ENCODE measurements at places on chromosomes 13 and 19.

DNA sequence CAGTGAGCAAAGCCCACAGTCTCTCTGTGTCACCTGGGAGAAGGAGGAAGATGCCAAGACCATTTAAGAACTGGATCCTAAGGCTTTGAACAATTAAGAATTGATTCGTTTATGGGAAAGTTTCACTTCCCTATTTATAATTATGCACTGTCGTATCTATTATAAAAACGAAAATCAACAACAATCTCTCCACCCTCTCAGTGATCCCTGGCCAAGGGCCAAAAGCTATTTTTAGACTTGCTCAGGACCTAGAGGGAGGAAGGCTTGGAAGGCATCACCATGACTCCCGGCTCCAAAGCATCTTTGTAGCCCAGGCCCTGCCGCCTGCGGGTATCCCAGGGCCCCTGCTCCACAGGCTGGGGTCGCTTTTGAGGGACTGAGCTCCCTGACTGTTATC is 1.3 kb downstream of the RHPN2 start:
- DNase-seq: peak; percentile 28

- no peak for DNase-seq
Observed at GRCh38 chr13:74667656-74668203, 533.5 kb upstream of the KLF12 start.

DNA sequence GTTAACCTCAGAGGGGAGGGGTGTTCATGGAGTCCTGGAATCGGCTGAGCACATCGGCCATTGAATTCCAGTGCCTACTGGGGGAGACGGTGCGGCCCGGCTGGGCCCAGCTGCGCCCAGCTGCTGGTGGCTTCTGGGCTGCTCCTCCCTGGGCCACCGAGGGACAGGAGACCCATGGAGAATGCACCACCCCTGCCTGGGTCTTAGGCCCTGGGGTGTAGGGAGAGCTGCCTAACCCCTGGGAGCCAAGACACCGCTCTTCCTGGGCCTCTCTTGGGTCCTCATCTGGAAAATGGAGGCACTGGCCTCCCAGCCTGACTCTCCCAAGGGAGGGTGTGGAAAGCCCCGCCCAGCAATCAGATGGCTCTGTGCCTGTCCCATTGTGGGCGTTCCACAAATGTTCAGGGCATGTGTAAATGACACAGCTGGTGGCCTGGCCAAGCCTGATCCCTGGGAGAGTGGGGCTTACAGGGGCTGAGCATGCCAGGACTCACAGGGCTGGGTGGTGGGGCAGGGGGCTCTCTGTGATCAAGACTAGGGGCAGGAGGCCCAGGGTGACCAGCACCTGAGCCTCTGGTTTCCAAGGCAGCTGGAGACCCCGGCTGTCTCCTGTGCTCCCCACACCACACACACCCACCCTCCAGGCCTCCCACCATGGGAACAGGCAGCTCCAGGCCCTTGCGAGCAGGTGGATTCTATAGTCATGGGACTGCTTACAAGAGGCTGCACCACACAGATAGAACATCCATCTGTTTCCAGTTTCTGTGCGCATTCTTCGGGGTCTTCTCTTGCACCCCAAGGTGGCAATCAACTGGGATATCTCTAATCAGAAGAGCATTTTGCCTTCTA is 150.9 kb downstream of the URI1 start:
- DNase-seq: no peak

GRCh38 chr19:7983286-7983950 is 22.0 kb downstream of the ELAVL1 start:
- no peak for DNase-seq

GRCh38 chr13:76885203-76886004 is 801 bp downstream of the KCTD12 start:
- peak; percentile 83 for DNase-seq

- DNase-seq: no peak
Observed at GRCh38 chr13:95445131-95445530, 107.4 kb upstream of the CLDN10 start.

GRCh38 chr19:33612928-33613619 is 8.7 kb upstream of the CHST8 start:
- DNase-seq: no peak

GRCh38 chr19:11142528-11143171 is 12.9 kb downstream of the SPC24 start:
- DNase-seq: peak; percentile 93

DNA sequence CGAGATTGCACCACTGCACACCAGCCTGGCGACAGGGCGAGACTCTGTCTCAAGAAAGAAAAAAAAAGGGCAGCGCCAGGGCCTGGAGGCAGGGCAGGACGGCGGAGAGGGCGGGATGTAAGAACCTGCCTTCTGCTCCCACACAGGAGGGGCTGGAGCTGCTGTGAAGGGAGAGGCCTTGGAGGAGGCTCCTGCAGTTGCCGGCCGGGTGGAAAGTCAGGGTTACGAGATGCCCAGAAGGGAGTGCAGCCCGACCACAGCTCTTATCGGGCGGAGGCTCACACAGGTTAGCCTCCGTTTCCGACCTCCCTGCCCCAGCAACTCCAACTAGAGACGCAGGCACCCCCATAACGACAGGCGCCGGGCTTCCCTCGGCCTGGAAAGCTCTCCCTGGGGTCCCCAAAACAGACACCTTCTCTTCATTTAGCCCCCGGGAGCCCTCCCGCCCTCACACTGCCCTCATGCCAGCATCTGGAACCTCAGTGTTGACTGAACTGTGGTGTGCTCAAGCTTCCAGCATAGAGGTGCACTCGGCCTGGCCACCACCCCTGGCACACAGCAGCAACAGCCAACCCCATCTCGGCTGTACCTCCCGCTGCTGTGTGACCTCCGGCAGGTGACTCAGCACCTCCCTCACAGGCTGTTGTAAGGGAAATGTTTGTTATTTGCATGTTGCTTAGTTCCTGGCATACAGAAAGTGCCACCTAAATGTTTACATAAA is 1.4 kb downstream of the PLPP2 start:
- peak; percentile 56 for DNase-seq

DNA sequence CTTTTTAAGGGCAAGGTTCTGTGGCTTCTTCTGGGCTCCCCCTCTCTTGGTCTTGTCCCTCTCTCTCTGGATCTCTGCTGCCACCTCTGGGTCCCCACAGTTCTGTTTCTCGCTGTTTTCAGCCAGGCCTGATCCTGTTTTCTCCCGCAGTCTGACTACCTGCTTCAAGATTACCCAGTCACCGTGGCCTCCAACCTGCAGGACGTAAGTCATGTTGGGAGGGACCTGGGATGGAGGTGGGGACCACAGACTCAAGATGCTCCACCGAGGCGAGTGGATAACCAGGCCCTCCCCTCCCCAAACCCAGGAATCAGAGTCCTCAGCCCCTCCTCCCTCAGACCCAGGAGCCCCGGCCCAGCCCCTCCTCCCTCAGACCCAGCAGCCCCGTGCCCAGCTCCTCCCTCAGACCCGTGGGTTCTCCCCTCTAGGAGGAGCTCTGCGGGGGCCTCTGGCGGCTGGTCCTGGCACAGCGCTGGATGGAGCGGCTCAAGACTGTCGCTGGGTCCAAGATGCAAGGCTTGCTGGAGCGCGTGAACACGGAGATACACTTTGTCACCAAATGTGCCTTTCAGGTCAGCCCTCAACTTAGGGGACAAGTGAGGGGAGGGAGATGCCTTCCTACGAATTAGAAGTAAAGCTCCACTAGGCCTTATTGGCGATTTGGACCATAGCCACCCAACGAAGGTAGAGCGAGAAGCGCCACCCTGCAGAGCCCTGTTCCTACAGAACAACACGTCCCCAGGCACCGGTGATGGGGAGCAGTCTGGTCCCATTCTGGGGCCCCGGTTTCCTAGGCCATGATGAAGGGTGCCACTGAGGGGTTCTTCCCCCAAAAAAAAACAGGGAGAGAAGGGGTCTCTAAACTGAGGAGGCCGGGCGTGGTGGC is 2.2 kb downstream of the FLT3LG start:
- peak; percentile 54 for DNase-seq

- no peak for DNase-seq
Observed at GRCh38 chr13:48402325-48402932, 10.5 kb downstream of the LPAR6 start.

GRCh38 chr19:43780706-43781525 is at the start of gene KCNN4:
Gene KCNN4, minus strand, starts transcription at chr19:43780973. Its CDS starts 112 bp downstream, at chr19:43780861.
- DNase-seq: peak; percentile 74

GRCh38 chr13:52085421-52085820 is 43.5 kb downstream of the NEK5 start:
- DNase-seq: peak; percentile 74

DNA sequence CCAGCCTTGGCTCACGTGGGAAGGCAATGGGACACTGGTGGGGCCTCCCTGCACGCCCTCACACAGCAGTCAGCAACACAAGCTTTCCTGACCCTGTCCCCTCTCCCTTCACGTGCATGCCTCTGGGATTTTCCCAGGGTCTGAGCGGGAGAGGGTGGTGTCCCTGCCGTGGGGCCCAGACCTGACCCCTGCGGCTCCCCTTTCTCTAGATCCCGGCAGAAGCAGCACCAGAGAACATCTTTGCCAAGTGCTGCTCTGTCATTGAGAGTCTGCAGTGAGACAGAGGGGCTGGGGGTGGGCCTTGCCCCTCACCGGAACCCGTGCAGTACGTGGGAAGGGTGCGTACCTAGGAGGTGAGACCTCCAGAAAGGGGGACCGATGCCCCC is 12.6 kb downstream of the KHSRP start:
- DNase-seq: no peak

- DNase-seq: no peak
Observed at GRCh38 chr19:35445826-35446593, 2.0 kb upstream of the FFAR2 start.

DNA sequence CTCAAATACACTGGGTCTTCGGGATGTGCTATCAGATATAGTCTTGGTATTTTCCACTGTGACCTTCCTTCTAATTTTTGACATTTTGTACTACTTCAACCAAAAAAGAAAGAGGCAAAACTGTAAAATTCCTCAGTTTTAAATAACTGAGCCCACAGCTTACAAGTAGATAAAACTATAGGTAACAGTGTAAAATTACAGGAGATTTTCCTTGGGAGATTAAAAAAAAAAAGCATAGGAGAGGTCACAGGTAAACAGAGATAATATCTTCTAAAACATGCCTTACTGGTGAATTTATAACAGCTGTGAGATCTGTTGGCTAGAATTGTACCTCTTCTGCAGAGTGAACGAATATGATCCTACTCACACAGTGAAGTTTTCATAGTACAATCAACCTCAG is 7.1 kb downstream of the ZC3H13 start:
- no peak for DNase-seq

GRCh38 chr19:29890392-29890791 is 51.6 kb upstream of the URI1 start:
- DNase-seq: no peak

- no peak for DNase-seq
Observed at GRCh38 chr13:27016875-27017274, 154.7 kb downstream of the USP12 start.

DNA sequence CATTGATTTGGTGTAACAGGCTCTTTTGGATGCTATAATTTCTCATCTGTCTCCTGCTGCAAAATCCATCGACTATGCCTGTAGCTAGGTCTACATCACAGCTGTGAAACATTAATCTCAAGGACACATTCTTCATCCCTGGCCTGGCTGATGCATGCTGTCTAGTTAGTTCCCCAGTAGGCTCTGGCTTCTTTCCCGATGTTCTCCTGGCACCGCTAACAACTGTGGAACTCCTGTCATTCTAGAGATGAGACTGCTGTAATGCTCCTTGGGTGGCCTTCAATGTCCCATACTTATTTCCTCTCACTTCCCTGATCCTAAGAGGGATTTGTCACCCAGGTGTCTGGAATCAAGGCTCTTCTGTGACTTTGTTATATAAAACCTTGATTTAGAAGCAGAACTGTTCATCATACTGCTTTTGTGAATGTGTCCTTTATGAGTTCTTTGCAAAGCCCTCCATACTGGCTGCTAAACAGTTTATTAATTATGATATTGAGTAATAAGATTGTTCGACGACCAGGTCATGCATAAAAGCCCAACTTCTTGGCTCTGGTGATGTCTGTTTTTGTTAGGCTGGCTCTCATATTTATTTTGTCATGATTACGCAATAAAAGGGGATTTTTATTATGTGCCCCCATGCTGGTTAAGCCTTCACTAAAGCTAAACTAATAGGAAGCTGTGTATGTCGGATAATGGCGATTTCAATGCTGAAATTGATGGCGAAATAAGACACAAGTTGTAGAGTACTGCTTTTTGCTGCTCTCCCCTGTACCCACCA is 227.5 kb downstream of the DCT start:
- DNase-seq: peak; percentile 37

GRCh38 chr19:18086590-18087138 is at the start of gene IL12RB1:
Gene IL12RB1, minus strand, starts transcription at chr19:18086934. Its CDS starts 111 bp downstream, at chr19:18086823.
- DNase-seq: peak; percentile 27

GRCh38 chr13:50228527-50228926 is 213.3 kb downstream of the KCNRG start:
- no peak for DNase-seq

DNA sequence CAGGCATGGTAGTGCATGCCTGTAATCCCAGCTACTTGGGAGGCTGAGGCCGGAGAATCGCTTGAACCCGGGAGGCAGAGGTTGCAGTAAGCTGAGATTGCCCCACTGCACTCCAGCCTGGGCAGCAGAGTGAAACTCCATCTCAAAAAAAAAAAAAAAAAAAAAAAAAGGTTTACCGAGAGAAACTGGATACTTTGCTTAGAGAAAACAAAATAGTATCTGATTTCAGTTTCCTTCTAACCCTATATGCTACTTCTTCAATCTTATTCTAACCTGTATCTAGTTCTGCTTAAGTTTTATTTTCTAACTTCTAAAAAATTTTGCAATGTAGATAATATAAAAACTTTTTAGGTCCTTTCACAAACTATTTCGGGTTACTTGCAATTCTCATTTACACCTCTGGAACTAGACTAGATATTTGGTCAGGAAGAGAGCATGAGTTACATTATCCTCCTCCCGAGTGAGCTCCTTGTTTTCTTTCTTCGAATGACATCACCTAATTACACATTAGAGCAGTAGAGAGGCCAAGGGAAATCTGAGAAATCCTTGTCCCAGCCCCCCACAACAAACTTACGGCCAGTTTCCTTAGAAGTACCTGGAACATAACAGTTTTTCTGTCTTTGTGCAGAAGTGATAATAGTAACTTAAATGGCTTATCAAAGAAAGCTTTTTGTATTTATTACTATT is 128.9 kb downstream of the B3GLCT start:
- peak; percentile 28 for DNase-seq

- no peak for DNase-seq
Observed at GRCh38 chr19:33256261-33256660, 30.6 kb upstream of the SLC7A10 start.

DNA sequence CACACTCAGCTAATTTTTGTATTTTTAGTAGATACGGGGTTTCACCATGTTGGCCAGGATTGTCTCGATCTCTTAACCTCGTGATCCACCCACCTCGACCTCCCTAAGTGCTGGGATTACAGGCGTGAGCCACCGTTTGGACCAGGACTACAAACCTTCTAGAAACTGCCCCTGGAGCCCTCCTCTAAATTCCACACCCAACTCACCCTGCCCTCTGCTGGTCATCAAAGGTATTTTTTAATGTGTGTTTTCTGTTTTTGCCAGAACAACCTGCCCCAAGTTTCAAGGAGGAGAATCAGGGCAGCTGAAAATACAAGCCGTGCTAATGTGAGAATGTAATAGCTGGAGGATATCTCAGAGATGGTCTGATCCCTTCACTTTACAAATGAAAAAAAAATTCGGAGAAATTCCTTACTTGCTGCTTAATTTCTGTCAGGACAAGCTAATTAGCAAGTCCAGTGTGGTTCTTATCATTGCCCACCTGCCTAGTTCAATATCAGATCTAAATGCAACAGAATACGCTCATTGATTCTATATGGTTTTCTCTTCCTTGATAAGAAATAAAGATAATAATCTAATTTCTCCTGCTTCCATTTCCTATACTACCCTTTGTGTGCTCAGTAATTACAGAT is 4.1 kb downstream of the ATP8A2 start:
- peak; percentile 34 for DNase-seq

- no peak for DNase-seq
Observed at GRCh38 chr19:14463747-14464146, 11.4 kb downstream of the PTGER1 start.

GRCh38 chr13:51457086-51457815 is 4.4 kb upstream of the INTS6 start:
- DNase-seq: no peak
